ENCODE measurements at places on chromosomes 2 and 18.

DNA sequence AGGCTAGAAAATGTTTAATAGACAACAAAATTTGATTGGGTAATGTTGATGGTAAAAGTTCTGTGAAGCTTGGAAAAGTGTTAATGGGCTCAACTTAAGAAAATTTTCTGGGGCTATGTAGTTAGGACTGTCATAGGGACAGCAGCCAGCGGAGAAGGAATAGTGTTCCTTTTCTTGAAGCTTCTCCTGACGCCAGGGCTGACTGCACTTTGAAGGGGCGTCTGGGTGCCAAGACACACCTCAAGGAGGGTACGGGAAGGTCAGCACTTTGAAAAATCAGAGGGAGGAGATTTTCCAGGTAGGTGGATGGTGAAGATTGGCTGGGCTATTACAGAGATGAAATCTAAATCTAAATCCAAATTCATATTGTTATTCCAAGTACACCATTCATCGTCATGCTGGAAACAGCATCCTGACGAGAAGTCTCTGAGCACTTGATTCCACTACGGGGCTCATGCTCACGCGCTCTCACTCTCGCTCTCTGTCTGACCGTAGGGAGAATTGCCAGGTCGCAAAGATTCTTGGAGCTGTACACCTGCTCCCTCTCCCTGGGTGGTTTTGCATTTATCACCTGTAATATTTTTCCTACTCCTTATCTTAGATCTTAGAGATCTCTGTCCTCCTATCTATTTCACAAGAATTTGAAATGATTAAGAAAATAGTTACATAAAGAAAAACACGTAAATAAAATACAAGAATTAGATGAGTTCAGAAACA, 91.0 kb downstream of the ITGB1BP1 start:
- DNase-seq, result no peak

DNA sequence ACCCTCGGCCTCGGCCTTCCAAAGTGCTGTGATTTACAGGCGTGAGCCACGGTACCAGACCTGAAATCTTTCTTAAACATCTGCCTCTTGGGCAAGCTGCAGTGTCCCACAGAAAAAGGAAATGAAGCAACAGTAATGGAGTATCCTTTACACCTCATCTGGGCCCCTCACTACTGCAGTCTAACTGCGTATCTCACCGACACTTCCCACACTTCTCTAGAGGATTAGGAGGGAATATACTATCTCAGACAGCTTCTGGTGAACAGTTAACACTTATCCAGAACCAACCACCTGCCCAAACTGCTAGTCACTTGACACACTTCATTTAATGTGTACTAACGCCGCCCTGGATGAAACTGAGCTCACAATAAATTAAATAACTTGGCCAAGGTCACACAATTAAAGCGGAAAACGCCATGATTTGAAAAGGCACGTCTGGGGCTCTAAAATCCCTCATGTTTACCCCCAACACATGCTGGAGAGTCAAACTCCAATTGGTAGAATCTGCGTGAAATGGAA, 993 bp downstream of the COX7A2L start:
- DNase-seq, result peak; percentile 72

DNA sequence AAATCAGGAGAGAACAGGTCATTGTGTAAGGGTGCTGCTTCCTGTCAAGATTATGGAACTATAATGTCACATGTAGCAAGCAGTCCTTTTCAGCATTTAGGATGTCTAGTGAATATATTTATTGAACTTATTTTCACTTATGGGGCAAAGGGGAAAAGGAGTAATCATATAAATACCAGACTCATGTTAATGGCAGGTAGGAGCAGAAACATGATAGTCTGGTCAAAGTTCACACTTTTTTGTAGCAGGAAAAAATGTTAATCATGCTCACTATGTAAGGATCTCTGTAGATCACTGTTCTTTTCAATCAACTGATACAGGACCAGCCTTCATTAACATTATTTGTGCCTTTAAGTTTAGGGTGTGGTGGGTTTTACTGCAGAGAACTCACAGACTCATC, 219.0 kb downstream of the STK39 start:
- DNase-seq, result no peak

- DNase-seq, result no peak
Observed at GRCh38 chr2:189440644-189440946, 679 bp upstream of the WDR75 start.

- peak; percentile 11 for DNase-seq
Observed at GRCh38 chr2:56357655-56358295, 174.0 kb downstream of the CCDC85A start.

DNA sequence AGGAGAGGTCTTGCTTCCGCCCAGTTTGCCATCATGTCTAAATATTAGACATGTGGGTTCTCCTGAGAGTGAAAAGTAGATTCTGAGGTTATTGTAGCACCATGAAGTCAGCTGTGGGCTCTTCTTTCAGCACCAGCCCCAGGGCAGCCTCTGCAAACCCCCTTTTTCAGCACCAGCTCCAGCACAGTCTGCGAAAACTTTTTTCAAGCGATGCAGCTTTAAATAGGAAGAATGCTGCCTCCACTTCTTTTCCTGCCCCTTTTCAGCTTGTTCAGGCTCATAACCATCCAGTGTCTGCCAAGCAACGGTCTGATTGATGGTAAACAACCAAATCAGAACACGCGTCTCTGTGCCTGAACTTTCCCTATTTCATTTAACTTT, at the start of gene COL5A2:
TSS of gene COL5A2 (minus strand) at position 192 of the 381 bp plus-strand sequence. CDS start at position 35, 157 bp downstream.
- DNase-seq, result peak; percentile 98
